ENCODE measurements at places on chromosomes 5 and 9. TPM values are rescaled to one million over a fixed set of nuclear protein-coding genes. Genes with fewer than 3 reads are reported as not detected.

- H3K4me1 ChIP-seq: no peaks in the 10 kb centered on the region
- H3K27me3 ChIP-seq: no peaks in the 10 kb centered on the region
- H3K27ac ChIP-seq: no peak overlapping the region
- no peaks in the 10 kb centered on the region for H3K36me3 ChIP-seq
- no peak for DNase-seq
Observed at GRCh38 chr5:100444961-100445360, 90.2 kb upstream of the FAM174A start.

- H3K27ac ChIP-seq: no peak overlapping the region
- DNase-seq: no peak
- no peaks in the 10 kb centered on the region for H3K4me1 ChIP-seq
- H3K4me3 ChIP-seq: no peak overlapping the region
- H3K27me3 ChIP-seq: no peaks in the 10 kb centered on the region
Observed at GRCh38 chr9:114271556-114272510, 51.1 kb upstream of the ORM1 start.

DNA sequence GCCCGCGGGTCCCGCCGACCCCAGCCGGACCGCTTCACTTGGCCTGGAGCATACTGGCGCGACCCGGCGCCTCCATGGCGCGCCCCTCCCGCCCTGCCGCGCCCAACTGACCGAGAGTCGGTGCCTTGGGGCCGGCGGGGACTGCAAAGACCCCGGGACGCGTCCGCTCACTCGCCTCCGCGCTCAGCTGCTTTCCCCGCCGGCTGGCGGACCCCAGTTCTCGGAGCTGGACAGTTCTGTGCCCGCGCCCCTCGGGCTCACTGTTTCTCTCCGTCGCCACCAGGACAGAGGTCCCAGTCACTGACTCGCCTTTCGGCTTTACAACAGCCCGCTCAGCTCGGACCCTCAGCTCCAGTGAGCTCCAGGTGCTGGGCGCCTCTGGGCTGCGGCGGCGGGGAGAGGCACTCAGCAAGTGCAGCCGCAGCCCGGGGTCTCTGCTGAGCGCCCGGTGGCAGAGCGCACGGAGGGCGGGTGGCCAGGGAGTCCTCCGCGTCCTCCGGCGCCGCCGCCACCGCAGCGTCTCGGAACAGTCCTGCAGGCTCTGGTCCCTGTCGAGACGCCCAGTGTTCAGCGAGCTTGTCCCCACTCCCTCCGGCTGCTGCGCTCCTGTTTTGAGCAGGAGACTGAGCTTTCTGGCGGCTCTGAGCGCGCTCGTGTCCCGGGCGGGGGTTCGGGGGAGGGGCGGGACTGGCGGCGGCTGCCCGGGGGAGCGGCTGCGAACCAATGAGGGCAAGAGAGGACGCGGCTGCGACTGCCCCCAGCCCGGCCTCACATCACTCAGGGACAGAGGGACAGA, at the start of gene SMIM32:
TSS of gene SMIM32 (minus strand) at position 637 of the 796 bp plus-strand sequence. CDS start 638 bp downstream, outside the sequence.
- no peak within 1 kb of the TSS for H3K4me3 ChIP-seq
- DNase-seq: no peak
- H3K4me1 ChIP-seq: no peaks in the 10 kb centered on the region
- no peaks in the 10 kb centered on the region for H3K36me3 ChIP-seq
- H3K27me3 ChIP-seq: no peaks in the 10 kb centered on the region
- H3K27ac ChIP-seq: no peak within 1 kb of the TSS

GRCh38 chr9:36551910-36552309, 20.8 kb upstream of the MELK start:
- no peaks in the 10 kb centered on the region for H3K27me3 ChIP-seq
- no peaks in the 10 kb centered on the region for H3K36me3 ChIP-seq
- H3K4me3 ChIP-seq: no peak overlapping the region
- H3K27ac ChIP-seq: no peak overlapping the region

GRCh38 chr5:162719720-162720119, 652.1 kb downstream of the GABRG2 start:
- no peak for DNase-seq
- H3K4me3 ChIP-seq: no peak overlapping the region
- no peaks in the 10 kb centered on the region for H3K27me3 ChIP-seq
- no peaks in the 10 kb centered on the region for H3K4me1 ChIP-seq
- no peak overlapping the region for H3K27ac ChIP-seq

DNA sequence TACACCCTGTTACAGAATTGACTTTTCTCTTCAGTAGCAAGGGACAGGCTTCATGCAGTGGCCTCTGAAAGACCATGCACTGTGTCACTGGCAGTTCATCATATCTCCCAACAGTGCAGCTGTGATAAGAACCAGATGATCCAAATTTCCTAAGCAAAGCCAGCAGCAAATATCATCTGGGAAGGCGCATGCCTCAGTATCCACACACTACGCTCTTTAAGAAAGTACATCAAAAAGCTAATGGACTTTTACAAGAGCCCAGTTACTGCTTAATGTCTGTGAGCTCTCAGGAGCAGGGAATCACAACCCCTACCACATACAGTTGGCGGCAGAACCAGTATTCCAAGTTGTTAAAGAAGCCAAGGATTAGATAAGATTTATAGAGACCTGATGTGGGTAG, 25.1 kb downstream of the ADAMTSL1 start:
- H3K36me3 ChIP-seq: no peaks in the 10 kb centered on the region
- DNase-seq: no peak
- no peak overlapping the region for H3K4me3 ChIP-seq
- no peaks in the 10 kb centered on the region for H3K27me3 ChIP-seq

GRCh38 chr9:14447103-14447502, 133.2 kb upstream of the NFIB start:
- no peak overlapping the region for H3K27ac ChIP-seq
- H3K4me1 ChIP-seq: no peaks in the 10 kb centered on the region
- no peaks in the 10 kb centered on the region for H3K36me3 ChIP-seq

DNA sequence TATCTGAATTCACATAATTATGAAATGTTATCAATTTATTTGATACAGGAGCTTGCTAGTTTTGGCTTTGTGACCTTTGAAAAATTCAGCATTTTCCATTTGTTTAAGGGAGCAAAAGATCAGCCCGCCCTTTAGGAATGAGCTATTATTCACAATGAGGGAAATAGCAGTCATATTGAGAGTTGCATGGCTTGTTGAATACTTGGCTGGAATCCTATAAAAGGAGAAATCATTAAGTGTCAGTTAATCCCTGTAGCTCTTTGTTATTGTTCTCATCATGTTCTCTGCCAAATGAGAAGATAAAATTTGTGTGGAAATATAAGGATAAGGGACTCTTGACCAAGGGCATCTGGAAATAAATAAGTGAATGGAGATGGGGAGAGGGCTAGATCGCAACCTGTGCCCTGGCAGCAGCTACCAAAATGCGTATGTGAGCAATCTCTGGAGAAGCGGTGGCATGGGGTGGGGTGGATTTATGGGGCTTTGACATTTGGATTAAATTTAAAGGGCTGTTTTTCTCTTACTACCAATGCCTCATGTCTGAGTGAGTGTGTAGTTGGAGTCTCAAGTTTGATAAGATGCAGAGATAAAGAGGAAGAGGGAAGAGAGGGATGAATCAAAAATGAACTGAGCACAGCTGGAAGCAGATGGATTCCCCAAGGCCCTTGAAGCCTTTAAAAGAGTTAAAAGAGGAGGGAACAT, 237.6 kb downstream of the NNT start:
- DNase-seq: no peak
- H3K4me1 ChIP-seq: no peaks in the 10 kb centered on the region
- no peak overlapping the region for H3K4me3 ChIP-seq
- H3K36me3 ChIP-seq: no peaks in the 10 kb centered on the region
- no peak overlapping the region for H3K27ac ChIP-seq

DNA sequence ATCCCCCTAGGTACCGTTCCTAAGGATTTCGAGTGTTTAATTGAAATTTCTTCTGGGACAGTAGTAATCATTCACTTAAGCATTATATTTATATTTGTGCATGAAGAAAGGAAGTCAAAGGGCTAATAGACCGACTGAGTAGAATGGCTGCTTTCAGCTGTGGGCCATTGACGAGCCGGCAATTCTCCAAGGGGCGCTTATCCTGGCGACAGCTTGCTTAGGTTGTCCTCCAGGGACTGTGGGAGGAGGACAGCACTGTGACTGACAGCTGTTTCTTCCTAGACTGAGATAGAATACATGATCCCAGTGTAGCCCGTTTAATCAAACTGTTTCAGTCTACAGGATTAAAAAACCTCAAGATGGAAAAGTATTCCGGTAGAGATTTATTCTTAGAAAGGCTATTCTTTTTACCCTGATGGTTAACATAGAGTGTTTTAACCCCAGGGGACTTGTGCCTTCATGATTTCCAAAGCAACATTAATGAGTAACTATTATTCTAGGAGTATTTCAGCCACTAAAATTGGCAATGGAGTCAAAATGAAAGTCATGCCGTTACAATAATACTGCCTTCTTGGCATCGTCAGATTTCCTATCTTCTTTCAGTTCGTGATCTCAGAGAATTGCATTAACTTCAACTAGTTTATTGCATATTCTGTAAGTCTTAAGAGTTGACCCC, 943.1 kb upstream of the WWC1 start:
- no peak overlapping the region for H3K27ac ChIP-seq
- no peaks in the 10 kb centered on the region for H3K4me1 ChIP-seq
- no peak overlapping the region for H3K4me3 ChIP-seq
- DNase-seq: no peak
- no peaks in the 10 kb centered on the region for H3K27me3 ChIP-seq
- no peaks in the 10 kb centered on the region for H3K36me3 ChIP-seq

DNA sequence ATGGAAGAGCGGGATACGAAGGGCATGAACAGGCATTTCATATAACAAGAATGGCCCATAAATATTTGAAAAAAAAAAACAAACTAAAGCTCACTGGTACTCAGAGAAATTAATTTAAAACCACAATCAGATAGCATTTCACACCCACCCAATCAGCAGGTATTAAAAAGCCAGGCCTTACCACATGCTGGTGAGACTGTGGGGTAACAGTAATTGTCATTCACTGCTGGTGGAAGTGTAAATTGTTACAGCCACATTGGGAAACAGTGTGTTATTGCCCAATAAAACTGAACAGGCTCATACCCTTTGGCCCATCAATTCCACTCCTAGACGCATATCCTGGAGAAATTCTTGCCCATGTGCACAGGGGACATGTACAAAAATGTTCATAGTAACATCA, 66.0 kb downstream of the PLAC8L1 start:
- H3K4me3 ChIP-seq: no peak overlapping the region
- H3K27me3 ChIP-seq: no peaks in the 10 kb centered on the region
- no peak for DNase-seq
- no peak overlapping the region for H3K27ac ChIP-seq

- H3K4me3 ChIP-seq: no peak overlapping the region
- H3K4me1 ChIP-seq: no peaks in the 10 kb centered on the region
- no peak overlapping the region for H3K27ac ChIP-seq
- H3K36me3 ChIP-seq: no peaks in the 10 kb centered on the region
Observed at GRCh38 chr5:174364676-174365075, 319.2 kb downstream of the NSG2 start.

DNA sequence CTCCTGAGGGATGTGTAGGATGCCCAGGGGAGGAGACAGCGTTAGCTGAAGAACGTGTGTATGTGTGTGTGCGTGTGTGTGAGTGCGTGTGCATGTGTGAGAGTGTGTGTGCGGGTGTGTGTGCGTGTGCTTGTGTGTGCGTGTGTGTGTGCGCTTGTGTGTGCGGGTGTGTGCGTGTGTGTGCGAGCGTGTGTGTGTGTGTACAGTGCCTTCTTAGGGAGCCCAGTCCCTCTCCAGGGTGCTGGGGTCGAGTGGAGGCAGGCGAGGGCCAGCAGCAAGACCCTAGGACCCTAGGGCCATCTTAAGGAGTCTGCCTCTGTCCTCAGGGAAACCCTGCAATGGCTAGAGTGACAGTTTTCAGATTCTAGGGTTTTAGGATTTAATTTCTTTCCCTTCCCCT, 26.0 kb upstream of the STXBP1 start:
- H3K27me3 ChIP-seq: no peaks in the 10 kb centered on the region
- H3K4me1 ChIP-seq: no peaks in the 10 kb centered on the region
- DNase-seq: no peak
- no peak overlapping the region for H3K4me3 ChIP-seq
- no peak overlapping the region for H3K27ac ChIP-seq

GRCh38 chr5:88544671-88545070, 276.0 kb upstream of the TMEM161B start:
- no peaks in the 10 kb centered on the region for H3K4me1 ChIP-seq
- no peaks in the 10 kb centered on the region for H3K27me3 ChIP-seq
- H3K4me3 ChIP-seq: no peak overlapping the region
- DNase-seq: no peak

- H3K27ac ChIP-seq: no peak overlapping the region
- no peaks in the 10 kb centered on the region for H3K4me1 ChIP-seq
- no peak overlapping the region for H3K4me3 ChIP-seq
- DNase-seq: no peak
- H3K27me3 ChIP-seq: no peaks in the 10 kb centered on the region
Observed at GRCh38 chr9:113393281-113393680, 7.8 kb downstream of the ALAD start.

DNA sequence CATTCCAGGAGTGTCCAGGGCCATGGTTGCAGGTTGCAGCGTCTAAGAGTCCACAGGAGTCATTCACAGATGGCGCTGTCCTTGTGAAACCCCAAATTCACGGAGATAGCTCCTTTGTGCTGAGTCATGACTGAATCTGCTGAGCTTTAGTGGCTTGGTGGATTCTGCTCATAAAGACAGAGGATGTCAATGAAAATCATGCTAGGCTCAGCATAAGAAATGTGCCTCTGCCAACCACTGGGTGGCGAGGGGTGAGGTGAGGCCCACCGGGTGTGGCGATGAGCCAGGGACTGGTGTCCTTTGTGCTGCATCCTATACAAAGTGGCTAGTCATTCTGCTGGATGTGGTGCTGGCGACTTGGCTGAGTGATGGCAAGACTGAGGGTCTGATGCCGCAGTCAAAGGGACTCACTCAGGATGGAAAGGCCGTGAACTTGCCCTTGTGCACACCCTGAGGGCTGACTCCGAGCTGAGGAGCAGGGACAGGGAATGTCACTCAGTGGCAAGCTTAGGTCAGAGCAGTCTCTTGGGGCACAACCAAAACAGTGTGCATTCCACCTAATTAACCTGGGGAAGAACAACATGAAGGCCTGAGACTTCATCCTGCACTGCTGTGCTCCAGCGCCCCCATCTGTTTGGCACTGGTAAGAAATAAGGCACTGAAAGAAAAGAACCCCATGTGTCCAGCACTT, 71.5 kb downstream of the DAP start:
- no peaks in the 10 kb centered on the region for H3K27me3 ChIP-seq
- H3K36me3 ChIP-seq: no peaks in the 10 kb centered on the region
- no peak for DNase-seq
- no peak overlapping the region for H3K4me3 ChIP-seq
- H3K27ac ChIP-seq: no peak overlapping the region

PGM5 gene
- not detected for total RNA-seq

GFI1B gene
- not detected for total RNA-seq

CPLANE1 gene
- 8.5 TPM for total RNA-seq

LIFR gene
- 0.42 TPM for total RNA-seq

FAM169A gene
- total RNA-seq: 17.1 TPM

LMX1B gene
- total RNA-seq: not detected

PCDHA2 gene
- total RNA-seq: not detected
